ENCODE measurements at places on chromosomes 16 and 17.

GRCh38 chr17:66302761-66303626 lies 581 bp downstream of the PRKCA start:
- peak; percentile 35 for DNase-seq

DNA sequence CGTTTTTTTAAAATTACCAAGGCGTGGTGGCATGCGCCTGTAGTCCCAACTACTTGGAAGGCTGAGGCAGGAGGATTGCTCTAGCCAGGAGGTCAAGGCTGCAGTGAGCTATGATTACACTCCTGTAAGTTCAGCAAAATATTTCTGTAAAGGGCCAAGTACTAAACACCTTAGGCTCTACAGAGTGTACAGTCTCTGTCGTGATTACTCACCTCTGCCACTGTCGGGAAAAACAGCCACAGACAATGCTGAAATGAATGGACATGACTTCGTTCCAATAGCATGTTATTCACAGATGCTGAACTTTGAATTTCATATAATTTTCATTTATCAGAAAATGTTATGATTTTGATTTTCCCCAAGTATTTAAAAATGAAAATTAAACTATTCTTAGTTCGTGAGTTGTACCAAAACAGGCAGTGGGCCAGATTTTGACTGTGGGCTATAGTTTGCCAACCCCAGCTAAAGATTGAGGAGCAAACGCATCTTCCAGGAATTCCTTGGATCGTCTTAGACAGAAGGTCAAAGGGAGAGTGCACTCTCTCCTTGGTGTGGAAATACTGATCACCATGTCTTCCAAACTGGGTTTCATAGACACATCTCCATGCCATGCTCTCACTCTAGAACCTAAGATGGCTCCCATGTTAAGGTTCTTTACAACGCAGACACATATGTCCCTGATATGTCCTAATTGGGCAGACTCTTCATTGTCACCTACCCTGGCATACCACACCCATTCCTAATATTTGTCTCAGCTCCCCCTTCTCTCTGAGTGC lies 89.5 kb downstream of the MARF1 start:
- DNase-seq: no peak

DNA sequence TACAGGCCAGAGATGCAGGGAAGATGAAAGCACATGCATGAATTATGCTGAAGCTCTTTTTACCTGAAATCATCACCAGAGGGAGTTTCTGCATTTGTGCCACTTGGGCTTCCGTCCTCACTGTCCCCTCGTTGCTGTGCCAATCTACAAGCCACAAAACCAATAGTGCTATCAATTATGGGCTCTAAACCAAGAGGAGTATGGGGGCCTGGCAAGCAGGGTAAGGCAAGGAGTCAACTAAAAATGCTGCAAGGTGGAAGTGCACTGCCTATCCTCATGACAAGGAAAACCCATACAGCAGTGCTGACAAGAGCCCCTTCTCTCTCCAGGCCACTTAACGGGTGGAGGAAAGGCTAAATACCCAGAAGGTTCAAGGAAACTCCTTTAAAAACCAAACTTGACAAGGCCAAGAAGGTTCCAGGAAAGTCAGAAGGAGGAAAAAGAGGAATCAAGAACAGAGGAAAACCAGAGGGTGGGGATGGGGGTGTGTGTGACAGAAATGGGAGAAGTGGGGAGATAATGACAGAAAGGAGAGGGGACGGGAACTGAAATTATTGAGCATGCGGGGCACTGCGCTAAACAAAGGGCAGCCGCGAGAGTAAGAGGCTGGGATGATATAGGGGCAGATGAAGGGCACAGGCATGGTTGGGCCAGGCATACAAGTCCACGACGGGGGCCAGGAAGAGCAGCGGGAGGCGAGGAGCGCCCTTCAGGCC lies 674 bp downstream of the C17orf75 start:
- peak; percentile 37 for DNase-seq

DNA sequence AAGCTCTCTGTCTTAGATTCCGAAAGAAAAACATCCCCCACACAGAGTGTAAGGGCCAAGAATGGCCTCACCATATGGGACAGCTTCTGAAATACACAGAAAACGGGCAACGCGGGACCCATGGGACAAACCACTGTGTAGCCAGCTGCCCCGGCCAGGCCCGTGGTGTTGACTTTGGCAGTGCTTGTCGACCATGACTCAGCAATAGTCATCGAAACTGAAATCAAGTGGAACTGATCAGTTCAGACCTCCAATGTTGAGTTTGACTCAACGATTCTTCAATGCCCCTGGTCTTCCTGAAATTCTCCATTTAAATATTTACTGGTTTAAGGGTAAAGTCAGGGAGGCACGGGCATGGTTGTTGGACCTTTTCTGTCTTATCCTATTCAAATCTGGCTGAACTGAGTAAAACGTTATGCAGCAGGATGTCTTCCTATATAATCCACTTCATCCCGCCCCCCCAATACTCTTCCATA lies 27.5 kb downstream of the ZFHX3 start:
- DNase-seq: peak; percentile 45

DNA sequence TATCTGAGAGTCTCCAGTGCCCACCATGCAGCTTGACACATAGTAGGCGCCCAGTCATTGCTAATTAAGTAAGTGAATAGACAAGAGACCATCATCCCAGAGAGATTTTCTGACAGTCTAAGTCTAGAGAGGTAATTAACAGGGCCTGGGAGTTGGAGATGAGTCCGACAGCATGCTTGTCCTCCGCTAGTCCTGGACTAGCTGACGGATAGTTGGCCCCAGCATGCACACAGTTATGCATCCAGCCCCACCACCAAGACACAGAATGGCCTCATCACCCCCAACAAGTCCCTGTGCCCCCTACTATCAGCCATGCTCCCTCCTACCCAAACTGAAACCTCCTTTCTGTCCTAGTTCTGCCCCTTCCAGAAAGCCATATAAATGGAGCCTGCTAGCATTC lies 10.0 kb downstream of the GRB7 start:
- DNase-seq: no peak

DNA sequence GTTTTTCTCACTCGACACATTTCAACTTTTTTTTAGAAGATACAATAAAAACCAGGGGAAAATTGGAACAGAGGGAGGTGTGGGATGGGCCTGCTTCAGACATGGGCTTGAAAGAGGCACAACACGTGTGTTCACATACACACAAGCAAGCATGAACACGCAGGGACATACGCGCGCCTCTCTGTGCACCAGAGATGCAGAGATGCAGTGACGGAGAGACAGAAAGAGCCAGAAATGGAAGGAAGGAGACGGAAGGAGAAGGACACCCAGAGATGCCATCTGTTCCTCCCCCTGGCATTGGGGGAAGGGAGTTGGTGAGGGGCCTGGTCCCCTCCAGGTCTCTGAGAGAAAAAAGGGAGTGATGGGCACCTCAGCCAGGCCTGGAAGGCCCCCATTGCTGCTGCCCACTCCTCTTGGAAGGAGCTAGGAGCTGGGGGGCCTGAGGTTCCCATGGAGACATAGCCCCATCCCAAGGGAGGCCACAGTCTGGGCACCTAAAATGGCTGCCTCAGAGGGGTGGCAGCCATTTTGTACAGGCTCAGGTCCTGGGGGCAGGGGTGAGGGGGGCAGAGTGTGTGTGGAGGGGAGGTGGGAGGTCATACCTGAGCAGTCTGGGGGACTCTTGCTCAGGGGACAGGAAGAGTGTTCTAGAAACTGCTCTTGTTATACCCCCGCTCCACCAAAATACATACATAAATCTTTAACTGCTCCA lies 3.8 kb upstream of the NEUROD2 start:
- no peak for DNase-seq

DNA sequence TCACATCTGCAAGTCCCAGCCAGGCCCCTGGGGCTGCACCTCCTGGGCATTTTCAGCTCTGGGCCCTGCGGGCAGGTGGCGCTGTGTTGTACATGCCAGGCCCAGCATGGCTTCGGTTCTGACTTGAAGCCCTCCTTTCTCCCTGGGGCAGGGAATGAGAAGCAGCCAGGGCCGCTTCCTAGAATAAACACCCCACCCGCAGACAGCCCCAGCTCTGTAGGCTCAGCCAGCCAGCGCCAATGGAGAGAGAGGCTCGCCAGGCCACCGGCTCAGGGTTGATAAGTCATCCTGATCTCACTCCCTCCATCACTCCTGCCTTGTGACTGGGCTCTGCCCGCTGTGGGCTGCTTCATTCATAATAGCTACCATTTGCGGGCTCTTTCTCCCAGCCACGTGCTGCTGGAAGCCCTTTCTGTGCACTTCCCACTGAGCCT lies 6.0 kb upstream of the GLIS2 start:
- peak; percentile 99 for DNase-seq

GRCh38 chr17:17680477-17681186 lies 626 bp upstream of the RAI1 start:
- no peak for DNase-seq

DNA sequence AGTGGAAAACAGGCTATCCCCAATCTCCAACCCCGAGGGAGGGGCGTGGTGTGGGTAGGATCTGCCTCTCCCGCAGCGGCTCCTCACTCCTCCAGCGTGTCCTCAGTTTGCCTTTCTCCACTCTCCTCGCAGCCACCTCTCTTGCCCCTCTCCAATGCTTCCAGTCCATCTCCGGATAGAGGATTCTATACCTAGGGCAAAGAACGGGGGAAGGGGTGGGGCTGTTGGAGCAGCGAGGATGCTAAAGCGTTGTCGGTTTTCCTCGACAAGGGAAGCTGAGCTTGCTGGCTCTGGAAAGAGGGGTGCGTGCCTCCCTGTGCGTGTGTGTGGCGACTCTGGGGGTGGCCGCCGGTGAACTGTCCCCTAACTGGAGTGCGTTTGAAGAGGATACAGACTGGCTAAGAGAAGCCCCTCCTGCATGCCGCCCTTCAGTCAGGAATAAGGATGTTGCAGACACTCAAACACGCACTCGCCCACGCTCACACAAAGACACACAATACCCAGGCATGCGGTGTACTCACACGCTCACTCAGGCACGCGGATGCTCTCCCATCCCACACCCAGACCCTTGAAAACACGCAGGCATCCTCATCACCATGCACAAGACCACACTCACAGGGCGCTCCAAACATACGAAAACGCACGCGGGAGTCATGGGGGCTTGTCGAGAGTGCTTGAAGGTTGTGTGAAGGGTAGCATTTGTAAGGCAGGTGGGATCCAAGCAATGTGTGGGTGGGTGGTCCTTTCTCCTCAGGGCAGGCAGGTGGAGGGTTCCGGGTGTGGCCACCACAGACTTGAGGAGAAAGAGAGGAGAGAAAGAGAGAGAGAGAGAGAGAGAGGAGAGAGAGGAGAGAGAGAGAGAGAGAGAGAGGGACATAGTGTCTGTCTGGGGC lies 655 bp upstream of the GPR139 start:
- no peak for DNase-seq

DNA sequence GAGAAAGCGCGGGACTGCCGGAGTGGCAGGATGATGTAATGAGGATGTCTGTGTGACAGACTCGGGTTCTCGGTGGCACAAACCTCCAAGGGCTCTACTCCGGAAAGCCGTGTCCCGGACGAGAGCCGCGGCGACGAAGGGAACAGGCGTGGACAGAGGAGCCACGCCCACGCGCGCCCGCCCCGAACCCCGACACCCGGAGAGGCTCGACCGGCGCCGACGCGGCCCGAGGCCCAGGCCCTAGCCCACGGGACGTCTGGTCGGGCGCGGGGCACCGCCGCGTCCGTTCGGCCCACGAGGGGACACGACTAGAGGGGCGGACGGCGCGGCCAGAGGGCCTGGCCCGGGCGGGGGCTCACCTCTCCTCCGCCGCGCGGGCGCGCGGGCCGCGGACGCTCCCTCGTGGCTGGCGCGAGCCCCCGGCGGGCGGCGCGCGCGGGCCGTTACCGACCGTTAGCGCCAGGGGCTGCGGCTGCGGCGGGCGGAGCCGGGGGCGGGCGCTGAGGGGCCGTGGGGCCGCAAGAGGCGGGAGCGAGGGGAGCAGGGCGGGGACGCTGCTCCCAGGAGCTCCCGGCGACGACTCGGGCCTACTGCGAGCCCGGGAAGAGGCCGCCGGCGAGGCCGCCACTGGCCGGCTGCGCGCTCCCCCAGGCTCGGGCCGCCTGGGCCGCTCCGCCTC lies 2.1 kb upstream of the IRX5 start:
- DNase-seq: peak; percentile 19

GRCh38 chr17:15133826-15134225 lies 131.3 kb downstream of the PMP22 start:
- DNase-seq: no peak

DNA sequence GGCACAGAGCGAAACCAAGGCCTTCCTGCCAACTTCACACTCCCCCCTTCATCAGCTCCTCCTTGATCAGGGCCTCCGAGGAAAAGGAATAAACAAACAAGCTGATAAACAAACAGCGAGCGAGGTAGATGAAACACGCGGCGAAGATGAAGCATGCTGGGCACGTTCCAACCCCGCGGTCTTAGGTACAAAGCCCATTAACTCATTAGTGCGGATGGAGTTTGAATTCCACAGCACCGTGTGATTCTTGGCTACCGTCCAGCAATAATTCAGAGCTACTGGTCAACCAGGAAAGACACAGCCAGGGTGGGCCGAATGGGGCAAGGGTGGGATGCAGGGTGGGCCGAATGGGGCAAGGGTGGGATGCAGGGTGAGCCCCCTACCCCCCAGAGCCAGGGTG lies 67.3 kb downstream of the RBFOX3 start:
- no peak for DNase-seq

GRCh38 chr16:56710181-56710737 lies 19.7 kb upstream of the NUP93 start:
- DNase-seq: no peak

DNA sequence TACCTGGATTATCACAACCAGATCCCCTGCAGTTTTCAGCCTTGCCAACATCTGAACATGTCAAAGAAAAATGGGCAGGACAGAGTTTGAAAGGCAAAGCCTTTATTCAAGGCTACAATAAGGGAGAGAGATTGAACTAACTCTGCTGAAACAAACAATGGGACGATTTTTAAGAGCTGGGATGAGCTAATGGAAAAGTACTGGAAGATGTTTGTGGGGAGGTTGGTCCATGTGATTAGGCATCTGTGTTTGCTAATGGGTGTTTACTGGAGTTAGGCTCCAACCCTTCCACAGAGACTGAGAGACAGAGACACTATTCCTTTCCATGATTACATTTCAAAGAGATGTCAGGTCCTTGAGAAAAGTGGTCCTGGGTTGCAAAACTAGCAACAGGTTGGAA lies 35.0 kb upstream of the HSBP1 start:
- no peak for DNase-seq

- peak; percentile 12 for DNase-seq
Measured at GRCh38 chr17:31431852-31432658, 40.6 kb downstream of the RAB11FIP4 start.

Data from trophoblast cell (in vitro differentiated cells and primary cell).